ENCODE measurements at places on chromosomes 13 and 19.

DNA sequence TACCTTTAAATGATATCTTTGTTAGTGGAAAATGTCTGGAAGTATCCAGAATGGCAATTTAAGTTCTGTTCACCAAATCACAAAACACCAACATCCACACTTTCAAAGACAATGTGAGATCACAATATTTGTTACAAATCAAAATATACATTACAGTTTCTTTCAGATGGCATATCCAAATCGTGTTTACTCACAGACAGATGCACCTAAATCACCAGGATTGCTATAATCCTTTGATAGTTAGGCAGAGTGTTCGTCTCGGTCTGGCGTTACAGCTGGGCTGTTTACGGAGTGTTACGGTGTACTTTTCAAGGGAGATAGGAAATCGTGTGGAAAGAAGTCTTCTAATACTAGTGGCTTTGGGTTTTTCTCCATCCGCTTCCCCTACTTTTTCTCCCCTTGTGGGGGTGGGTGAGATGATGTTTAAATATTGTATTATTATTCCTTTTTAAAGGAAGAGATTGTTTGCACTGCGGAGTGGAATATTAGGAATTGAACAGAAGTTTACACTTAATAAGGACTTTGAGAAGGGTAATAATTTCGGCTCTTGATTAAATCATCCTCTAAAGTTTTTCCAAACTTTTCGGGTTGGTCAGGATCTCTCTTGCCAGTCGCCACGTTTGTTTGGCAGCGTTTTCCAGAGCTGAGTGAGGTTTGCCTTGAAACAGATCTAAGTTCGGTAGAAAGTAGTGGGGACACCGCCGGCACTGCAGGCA is 1.8 kb downstream of the MAB21L1 start:
- DNase-seq = no peak

- peak; percentile 54 for DNase-seq
These were observed 3.1 kb downstream of the ADGRE1 start for GRCh38 chr19:6890401-6890913.

GRCh38 chr19:51282335-51282734 is 29.1 kb upstream of the IGLON5 start:
- DNase-seq = no peak

GRCh38 chr13:80454245-80454644 is 113.3 kb upstream of the SPRY2 start:
- no peak for DNase-seq

- DNase-seq = no peak
These were observed 70.5 kb downstream of the ZNF536 start for GRCh38 chr19:30442674-30443073.

DNA sequence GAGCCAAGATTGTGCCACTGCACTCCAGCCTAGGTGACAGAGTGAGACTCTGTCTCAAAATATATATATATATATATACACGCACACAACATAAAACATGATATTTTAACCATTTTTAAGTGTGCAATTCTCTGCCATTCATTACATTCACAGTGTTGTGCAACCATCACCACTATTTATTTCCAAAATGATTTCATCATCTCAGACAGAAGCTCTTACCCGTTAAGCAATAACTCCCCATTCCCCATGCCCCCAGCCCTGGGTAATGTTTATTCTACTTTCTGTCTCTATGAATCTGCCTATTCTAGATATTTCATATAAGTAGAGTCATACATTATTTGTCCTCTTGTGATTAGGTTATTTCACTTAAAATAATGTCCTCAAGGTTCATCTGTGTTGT is 20.3 kb downstream of the WDR88 start:
- no peak for DNase-seq

- DNase-seq = no peak
These were observed 4.2 kb upstream of the F10 start for GRCh38 chr13:113118261-113119021.

DNA sequence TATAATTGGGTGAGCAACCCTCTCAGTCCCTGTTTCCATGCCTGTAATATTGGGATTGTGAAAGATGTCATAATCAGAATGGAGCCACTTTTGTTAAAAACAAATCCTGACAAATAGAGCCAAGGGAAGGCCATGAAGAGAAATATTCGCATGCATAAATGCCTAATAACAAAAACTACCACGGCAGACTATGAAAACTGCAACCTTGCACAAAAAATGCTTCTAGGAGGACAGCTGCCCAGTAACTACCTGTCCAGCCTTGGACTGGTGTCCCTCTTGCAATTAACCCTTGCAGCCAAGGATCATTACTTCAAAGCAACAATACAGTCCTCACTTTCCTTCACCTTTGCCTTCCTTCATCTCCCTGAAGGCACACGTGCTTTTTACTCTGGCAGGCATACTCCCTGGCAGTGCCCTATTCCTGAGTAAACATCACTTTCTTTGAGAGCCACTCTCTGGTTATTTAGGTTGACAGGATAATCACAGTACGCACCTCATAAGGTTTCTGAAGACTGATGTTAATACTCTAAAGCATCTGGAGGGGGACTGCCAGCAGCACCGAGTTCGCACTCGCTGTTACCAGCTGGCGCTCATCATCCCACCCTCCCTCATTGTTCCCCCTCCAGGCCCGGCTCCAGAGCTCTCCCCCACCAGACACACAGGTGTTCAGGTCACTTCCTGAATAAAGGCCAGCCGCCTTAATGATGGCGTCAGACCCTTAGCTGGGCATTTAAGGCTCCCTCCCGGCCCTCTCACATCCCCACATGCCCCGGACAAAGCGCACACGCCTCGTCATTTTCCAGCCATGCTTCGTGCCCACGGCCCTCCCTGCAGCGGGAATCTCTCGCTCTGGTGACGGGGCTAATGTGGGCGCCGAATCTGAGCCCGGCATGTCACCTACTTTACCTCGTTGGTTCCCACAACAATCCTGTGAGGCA is 57.3 kb downstream of the CDADC1 start:
- no peak for DNase-seq

GRCh38 chr19:37928527-37929286 is 21.7 kb downstream of the SIPA1L3 start:
- no peak for DNase-seq

DNA sequence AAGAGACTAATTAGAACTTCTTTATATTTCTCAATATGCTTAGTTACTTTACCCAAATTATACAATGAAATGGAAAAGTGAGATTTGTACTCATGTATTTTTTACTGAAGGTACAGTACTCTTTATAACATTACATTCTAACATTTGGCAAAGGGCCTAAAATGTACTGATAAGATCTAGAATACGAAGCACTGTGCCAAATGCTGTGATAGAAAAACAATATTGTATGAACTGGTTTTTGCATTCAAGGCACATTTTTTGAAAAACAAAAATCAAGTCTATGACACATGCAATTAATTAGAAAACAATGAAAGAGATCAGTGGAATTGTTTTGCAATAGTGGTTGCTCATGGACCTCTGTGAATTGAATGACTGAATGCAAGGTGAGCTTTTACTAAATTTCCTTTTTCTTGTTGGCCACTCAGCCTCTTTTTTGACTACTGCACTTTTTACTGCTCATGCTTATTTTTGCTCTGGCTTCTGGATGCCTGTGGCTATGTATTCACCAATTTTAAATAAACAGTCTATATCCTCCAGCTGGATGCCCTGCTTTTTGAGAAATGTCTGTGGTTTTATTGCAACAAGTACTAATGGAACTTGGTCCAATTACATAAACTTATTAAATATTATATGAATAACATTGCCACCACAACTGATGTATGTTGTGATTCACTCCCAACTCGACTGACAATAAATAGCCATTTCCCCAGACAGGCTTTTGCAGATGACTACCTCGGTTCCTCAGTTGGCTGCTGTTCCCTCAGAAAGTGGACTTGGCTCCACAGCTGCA is 41.4 kb upstream of the OBI1 start:
- DNase-seq = no peak

- no peak for DNase-seq
These were observed 248.5 kb downstream of the KCTD12 start for GRCh38 chr13:76637641-76638141.

DNA sequence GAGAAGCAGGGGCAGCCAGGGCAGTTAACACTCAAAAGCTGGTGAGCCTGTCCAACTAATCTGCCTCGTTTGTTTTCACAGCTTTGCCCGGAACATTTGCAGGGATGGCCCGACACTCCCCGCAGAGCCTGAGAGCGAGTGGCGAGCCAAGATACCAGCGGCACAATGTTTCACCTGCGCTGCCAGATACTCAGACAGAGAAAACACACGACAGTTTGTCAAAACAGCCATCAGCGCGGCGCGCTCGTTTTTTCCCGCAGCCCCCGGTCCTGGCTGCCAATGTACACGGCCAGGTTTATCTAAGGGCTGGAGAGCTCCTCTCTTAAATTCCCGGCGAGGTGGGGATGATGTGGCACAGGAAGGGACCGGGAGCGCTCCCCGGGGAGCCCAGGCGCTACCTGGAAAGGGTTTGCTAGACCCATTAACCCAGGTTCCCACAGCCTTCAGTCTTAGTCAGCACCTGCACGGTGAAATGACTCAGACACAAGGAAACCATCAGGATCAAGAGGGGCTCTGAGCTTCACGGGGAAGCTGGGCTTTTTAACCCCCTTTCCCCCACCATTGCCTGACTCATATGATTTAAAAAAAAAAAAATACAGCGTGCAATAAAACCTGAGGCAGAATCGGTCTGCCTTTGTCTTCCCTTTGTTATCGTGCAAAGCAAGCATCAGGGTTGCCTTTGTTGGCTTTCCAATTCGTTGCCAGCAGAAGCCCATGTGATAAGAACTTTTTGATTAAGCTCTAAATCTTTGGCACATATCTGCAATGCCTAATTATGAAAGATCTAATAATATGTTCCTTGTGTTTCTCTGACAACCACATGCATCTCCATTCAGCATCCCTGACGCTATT is 186.2 kb downstream of the EFNB2 start:
- no peak for DNase-seq

DNA sequence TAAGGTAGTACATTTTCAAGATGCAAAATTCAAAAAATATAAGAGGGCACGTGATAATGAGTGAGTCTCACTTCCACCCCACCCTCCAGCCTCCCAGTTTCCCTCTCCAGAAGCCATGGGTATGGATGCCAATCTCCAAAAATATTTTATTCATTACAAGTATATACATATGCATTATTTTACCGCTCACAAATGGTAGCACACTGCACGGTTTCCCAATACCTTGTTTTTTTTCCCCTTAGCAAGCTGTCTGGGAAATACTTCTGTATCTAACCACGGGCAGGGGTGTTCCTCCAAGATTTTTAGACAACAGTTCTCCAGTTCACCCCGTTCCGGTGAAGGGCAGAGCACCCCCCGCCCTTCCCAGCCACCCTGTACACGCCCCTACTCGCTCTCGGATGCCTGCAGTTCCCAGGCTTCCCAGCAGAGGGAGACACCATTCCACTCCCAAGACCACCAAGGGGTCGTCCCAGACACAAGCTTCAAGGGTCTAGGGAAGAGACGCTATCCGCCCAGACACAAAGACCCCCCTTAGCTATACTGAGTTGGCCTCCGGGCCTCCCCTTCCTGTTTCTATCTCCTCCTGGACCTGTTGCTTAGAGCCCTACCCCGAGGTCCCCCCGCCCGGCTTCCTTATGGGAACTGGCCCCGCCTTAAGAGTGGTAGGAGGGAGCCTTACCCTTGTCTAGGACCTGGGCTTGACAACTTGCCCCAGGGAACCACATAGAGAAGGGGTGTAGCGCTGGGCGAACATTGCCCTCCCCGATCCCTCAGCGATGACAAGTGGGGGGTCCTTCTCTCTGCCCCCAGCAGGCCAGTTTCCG is 1.1 kb upstream of the FXYD3 start:
- DNase-seq = peak; percentile 61

DNA sequence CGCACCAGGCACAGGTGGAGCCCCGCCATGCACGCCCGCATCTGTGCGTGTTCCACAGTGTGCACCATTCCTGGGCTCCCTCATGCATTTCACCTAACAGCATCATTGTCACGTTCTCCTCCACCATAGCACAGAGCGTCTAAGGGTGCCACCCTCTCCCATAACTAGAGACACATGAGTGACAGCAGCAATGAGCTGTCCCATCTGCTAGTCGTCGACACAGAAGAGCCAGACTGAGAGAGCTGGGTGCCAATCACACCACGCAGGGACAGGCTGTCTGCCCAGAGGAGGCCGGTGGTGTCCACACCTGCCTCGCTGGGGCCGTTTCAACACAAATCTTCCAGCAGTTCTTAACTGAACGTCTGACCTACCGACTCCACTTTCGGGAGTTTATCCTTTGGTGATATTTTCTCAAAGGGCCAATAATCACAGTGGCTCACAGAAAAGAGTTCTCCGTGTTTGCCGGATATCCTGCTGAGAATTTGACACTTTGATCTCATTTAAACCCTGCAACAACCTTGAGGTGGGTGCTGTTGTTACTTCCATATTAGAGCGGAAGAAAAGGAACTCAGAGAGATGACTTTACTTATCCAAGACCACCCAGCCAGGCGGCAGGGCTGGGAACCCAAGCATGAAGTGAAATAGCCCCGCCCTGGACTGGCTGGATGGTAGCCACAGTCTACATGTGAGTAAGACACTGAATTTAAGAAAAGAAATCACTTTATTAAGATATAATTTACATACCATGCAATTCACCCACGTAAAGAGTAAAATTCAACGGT is 16.2 kb downstream of the CLEC11A start:
- DNase-seq = no peak

DNA sequence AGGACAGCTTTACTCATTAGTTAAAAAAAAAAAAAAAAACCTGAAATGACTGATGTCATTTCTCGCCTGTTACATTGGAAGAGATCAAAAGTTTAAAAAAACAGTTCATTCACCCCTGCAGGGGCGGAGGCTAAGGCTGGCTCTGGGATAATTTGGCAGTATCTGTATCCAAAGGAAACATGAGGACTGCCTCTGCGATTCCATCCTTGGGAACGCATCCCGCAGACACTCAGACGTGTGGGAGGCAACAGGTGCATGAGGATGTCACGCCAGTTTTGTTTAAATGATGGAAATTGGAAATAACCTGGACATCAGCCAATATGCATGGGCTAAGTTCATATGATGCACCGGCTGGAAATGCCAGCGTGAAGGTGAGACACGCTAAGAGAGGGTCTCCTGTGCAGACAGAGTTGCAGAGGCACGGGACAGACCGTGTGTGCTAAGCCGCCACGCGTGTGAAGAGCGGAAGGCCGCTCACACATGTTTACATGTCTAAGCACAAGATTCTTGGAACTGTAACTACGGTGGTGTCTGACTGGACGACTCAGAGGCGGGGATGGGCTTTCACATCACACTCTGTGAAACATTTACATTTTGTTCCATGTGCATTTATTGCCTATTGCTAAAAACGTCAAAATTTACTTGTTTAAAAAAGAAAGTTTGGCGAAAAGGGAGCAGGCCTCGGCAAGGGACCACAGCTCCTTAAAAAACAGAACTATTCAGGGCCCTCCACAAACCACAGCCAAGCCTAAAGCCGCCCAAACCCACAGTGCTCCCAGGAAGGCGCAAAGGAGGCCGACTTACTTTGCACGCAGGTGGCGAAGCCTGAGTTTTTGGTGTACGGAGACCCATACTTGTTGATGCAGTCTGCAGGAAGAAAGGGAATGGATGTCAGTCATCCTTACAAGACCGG is 17.9 kb downstream of the GAS6 start:
- no peak for DNase-seq

GRCh38 chr13:41614671-41615527 is 157.5 kb downstream of the RGCC start:
- no peak for DNase-seq

Measured in activated CD4-positive, alpha-beta T cell treated with anti-CD3 and anti-CD28 coated beads, Interleukin-2, amount 10 ng/mL, durations not matched to agents 7 days and 5 days (primary cell).